GM23338 (cell line): ENCODE measurements at places on chromosomes 5 and 9.

- H3K27me3 ChIP-seq: no peaks in the 10 kb centered on the region
- H3K36me3 ChIP-seq: peaks cover 5% of the 10 kb centered on the region; the same call in 1 of the 2 replicates
- H3K4me3 ChIP-seq: no peak overlapping the region
- H3K27ac ChIP-seq: no peak overlapping the region
- no peaks in the 10 kb centered on the region for H3K4me1 ChIP-seq
Measured at GRCh38 chr9:121757281-121757585, 105.8 kb downstream of the DAB2IP start.

- no peaks in the 10 kb centered on the region for H3K36me3 ChIP-seq
- H3K4me1 ChIP-seq: no peaks in the 10 kb centered on the region
- H3K4me3 ChIP-seq: no peak overlapping the region
- DNase-seq: no peak
- no peaks in the 10 kb centered on the region for H3K27me3 ChIP-seq
Measured at GRCh38 chr5:143515829-143516228, 112.3 kb upstream of the NR3C1 start.

DNA sequence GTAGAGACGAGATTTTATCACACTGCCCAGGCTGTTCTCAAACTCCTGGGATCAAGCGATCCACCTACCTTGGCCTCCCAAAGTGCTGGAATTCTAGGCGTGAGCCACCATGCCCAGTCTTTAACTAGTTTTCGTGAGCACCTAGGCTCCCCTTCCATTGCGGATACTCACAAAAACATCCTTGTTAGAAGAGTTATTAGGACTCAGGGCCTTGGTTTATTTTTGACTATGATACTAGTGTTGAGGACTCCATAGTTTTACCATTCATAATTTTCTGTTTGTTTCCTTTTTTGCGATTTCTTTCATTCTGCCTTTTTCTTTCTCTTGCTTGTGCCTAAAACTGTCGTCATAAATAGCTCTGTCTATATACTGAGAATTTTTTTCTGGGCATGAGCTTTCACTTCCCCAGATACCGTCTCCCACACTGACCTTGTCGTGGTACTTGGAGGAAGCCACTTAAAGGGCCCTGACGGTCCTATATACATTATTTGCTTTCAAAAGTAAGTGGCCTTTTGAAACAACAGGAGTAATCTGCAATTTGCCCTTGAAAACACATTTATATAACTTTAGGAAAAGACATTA lies 5.2 kb downstream of the F2R start:
- H3K27me3 ChIP-seq: peaks cover 10% of the 10 kb centered on the region; the same call in 1 of the 2 replicates
- no peak overlapping the region for H3K27ac ChIP-seq
- H3K4me3 ChIP-seq: no peak overlapping the region
- DNase-seq: no peak
- no peaks in the 10 kb centered on the region for H3K36me3 ChIP-seq

DNA sequence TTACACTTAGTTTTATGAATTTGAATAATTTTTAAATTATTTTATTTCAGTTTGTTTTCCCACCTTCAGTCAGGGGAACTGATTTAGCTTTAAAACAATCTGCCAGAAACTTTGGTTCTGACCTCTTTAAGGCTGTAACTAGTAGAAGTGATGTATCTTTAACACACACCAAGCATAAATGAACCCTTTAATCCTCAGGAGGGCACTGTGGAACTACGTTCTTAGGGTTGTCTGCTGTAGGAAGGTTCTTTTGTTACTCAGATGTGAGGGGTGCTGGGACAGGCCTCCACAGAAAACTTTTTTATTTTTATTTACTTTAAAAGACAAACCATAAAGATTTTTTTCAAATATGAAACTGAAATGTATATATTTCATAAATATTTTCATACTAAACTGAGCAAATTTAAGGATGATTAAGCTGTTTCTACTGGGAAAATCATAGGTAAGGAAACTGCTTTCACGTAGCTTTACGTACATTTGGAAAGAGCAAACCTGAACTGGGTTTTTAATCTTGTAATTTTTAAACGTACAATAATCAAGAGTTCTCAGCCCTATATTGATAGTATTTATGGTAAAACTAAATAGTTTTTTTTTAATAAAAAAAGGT lies 5.3 kb downstream of the KLF4 start:
- no peak overlapping the region for H3K4me3 ChIP-seq
- peaks cover 8% of the 10 kb centered on the region for H3K4me1 ChIP-seq

GRCh38 chr5:87061046-87061445 lies 206.6 kb upstream of the RASA1 start:
- no peak overlapping the region for H3K4me3 ChIP-seq
- no peaks in the 10 kb centered on the region for H3K36me3 ChIP-seq
- H3K27me3 ChIP-seq: no peaks in the 10 kb centered on the region
- H3K4me1 ChIP-seq: no peaks in the 10 kb centered on the region

GRCh38 chr5:145941448-145942130 lies 5.2 kb downstream of the SH3RF2 start:
- H3K4me3 ChIP-seq: no peak overlapping the region
- no peaks in the 10 kb centered on the region for H3K36me3 ChIP-seq
- peaks cover 7% of the 10 kb centered on the region; the same call in 1 of the 2 replicates for H3K27me3 ChIP-seq
- no peak for DNase-seq
- H3K4me1 ChIP-seq: peaks cover 26% of the 10 kb centered on the region

DNA sequence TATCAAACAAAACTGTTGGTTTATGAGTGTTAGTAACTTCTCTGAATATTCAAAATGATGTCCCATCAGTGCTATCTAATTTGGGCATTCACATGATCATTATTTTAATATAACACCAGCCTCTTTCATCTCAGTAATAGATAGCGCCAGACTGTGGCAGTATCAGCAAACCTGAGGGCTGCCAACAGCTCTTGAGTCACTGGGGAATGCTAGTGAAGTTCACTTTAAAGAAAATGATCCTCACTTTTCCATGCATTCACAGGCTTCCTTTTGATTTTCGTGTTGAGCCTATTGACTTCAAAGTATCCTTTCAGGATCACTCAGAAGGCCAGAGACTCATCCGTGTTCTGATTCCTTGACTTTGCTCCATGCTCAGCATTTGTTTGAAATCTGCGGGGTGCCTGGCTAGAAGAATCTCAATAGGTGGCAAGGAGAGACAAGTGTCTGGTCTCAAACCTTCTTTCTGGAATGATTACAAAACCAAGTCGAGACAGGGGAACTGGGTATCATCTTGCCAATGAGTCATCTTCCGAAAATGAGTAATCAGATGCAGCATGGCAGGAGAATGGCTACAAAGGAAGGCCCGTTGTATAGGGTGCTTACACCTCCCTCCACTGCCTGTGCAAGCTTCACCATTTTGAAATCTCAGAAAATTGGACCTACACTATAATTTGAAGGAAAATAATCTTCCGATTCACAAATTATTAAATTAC lies 509.1 kb downstream of the RASEF start:
- DNase-seq: no peak
- no peak overlapping the region for H3K4me3 ChIP-seq
- H3K4me1 ChIP-seq: no peaks in the 10 kb centered on the region
- no peaks in the 10 kb centered on the region for H3K36me3 ChIP-seq
- no peaks in the 10 kb centered on the region for H3K27me3 ChIP-seq
- no peak overlapping the region for H3K27ac ChIP-seq

DNA sequence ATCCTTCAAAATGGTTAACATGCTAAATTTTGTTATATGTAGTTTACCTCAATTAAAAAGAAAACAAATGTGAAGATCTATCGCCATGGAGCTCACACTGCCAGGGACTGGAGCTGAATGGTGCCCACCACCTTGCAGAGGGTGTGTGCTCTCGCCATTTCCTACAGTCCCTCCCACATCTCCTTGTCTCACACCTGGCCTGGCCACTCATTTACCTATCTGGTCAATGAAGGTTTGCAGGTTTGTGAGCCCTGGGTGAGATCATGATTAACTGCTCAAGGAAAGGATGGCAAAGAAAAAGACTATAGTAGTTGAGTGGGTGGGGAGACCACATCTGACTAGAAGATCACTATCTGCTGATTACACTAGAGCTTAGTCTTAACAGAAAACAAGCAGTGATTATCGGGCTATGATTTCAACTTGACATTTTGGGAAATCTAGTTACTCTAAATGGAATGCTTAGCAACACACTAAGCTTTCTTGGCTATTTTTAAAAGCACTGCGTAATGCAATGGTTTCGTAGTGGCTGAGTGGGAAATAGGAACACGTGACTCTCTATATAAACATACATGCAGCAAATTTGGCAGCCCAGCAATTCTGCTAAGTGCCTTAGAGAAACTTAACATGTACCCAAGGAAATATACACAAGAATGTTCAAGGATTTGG lies 27.3 kb downstream of the PUM3 start:
- peaks cover 57% of the 10 kb centered on the region for H3K4me1 ChIP-seq
- peak overlapping the region; percentile 43; the same call in 1 of the 2 replicates for H3K27ac ChIP-seq
- DNase-seq: peak; percentile 28
- H3K36me3 ChIP-seq: no peaks in the 10 kb centered on the region; the same call in 1 of the 2 replicates

GRCh38 chr5:95728494-95729114 lies 2.5 kb upstream of the RHOBTB3 start:
- H3K27me3 ChIP-seq: peaks cover 57% of the 10 kb centered on the region
- peak; percentile 63 for DNase-seq
- H3K27ac ChIP-seq: no peak overlapping the region
- no peak overlapping the region for H3K4me3 ChIP-seq
- H3K4me1 ChIP-seq: peaks cover 36% of the 10 kb centered on the region

- DNase-seq: peak; percentile 83
- H3K27me3 ChIP-seq: peaks cover 45% of the 10 kb centered on the region
- peaks cover 40% of the 10 kb centered on the region for H3K4me1 ChIP-seq
- no peaks in the 10 kb centered on the region for H3K36me3 ChIP-seq
- peak overlapping the region; percentile 29; the same call in 1 of the 2 replicates for H3K4me3 ChIP-seq
Measured at GRCh38 chr9:121289026-121289771, 21.2 kb downstream of the GSN start.

DNA sequence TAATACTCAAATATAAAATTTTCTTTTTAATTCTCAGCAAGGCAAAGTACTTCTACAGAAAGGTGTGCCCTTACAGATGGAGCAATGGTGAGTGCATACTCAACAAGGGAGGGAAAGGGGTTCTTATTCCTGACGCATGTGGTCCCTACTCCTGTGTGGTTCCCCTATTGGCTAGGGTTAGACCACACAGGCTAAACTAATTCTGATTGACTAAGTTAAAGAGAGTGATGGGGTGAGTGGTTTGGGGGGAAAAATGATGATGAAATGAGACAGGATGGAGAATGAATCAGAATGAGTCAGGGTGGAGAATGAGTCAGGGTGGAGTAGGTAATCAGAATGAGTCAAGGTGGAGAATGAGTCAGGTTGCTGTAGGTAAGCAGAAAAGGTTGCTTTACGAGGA lies 22.9 kb upstream of the HMGCS1 start:
- no peaks in the 10 kb centered on the region for H3K27me3 ChIP-seq
- DNase-seq: no peak
- no peaks in the 10 kb centered on the region; the same call in 1 of the 2 replicates for H3K36me3 ChIP-seq
- no peak overlapping the region for H3K4me3 ChIP-seq

- no peaks in the 10 kb centered on the region for H3K4me1 ChIP-seq
- no peak overlapping the region for H3K4me3 ChIP-seq
- no peak overlapping the region for H3K27ac ChIP-seq
- no peaks in the 10 kb centered on the region for H3K27me3 ChIP-seq
- no peaks in the 10 kb centered on the region for H3K36me3 ChIP-seq
Measured at GRCh38 chr5:109281136-109281690, 128.6 kb downstream of the PJA2 start.

DNA sequence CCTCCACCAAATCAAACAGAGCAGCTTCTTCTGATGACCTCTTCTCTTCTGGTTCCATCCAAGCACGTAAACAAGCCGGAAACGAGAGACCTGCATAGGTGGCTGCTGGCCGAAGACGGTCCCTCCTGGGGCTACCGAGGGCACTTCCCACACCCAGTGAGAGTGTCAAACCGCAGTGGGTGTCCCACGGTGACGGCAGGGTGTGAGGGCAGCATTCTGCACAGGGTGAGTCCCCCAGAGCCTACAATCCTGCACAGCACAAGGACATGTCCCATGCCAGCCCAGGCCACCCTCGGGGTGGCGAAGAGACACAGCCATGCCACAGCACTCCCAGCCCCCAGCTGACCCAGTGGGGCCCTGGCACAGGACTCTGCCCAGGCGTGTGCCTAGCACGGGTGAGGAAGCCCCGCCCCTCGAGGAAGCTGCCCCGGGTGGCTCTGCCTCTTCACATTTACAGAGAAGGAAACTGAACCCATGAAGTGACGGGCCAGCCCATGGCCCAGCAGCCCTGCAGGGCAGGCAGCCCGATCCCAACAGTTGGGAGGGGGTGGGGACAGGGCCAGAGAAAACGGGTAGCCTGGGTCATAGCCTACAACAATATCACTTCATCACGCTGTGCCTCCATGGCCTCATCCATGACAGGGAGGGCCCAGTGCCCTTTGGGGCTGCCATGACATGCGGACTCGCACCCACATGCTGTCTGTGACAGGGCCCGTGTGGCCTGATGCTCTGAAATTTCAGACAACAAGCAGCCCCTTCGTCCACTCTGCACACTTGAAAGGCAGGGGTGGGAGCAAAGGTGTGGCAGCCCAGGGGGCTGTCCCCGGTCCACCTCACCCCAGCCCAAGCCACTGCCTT lies 43.2 kb downstream of the SEMA4D start:
- H3K36me3 ChIP-seq: no peaks in the 10 kb centered on the region
- no peak overlapping the region; the same call in 1 of the 2 replicates for H3K27ac ChIP-seq
- no peak overlapping the region for H3K4me3 ChIP-seq
- no peaks in the 10 kb centered on the region for H3K27me3 ChIP-seq
- no peak for DNase-seq

DNA sequence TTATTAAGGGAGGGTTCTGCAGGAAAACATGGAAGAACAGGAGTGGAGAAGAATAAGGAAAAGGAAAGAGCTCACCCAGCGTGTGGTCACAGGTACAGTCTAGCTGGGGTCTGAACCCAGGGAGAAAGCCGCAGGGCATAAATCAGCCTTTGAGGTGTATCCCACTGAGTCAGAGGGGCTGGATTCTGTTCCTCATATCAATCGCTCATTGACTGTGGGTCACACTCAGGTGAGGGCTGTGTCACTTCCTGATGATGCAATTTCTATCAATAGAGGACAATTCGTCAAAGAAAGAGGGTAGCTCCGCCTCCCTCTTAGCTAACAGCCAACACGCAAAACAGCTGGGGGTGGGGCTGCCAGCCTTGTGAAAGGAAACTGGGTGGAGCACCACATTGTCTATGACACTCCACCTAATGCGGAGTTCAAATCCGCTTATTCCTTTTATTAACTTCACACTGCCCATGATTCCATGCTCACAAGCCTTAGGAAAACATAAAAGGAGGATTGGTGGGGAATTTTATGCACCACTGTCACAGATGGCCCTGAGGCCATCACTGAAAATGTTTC lies 176.2 kb downstream of the ICE1 start:
- peak; percentile 14 for DNase-seq
- no peak overlapping the region for H3K4me3 ChIP-seq
- H3K27me3 ChIP-seq: no peaks in the 10 kb centered on the region
- H3K4me1 ChIP-seq: no peaks in the 10 kb centered on the region

DNA sequence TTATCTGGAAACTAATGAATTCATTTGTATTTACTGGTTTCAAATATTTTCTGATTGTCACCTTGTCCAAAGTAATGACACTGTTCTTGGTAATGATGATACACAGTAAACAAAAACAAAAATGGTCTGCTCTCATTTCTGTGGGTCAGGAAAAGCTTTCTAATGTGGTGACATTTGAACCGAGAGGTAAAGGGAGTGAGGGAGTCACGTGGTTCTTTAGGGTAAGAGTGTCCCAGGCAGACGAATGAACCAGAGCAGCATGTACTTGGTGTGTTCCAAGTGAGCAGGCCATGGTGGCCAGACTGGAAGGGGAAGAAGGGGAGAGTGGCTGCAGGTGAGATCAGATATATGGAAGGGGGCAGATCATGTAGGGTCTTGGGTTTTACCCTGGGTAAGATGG lies 247.0 kb upstream of the SLC30A5 start:
- H3K4me3 ChIP-seq: no peak overlapping the region
- H3K27me3 ChIP-seq: no peaks in the 10 kb centered on the region
- H3K4me1 ChIP-seq: peaks cover 5% of the 10 kb centered on the region; the same call in 1 of the 2 replicates
- DNase-seq: no peak
- H3K36me3 ChIP-seq: no peaks in the 10 kb centered on the region
